ENCODE measurements at places on chromosomes 13 and 19.

DNA sequence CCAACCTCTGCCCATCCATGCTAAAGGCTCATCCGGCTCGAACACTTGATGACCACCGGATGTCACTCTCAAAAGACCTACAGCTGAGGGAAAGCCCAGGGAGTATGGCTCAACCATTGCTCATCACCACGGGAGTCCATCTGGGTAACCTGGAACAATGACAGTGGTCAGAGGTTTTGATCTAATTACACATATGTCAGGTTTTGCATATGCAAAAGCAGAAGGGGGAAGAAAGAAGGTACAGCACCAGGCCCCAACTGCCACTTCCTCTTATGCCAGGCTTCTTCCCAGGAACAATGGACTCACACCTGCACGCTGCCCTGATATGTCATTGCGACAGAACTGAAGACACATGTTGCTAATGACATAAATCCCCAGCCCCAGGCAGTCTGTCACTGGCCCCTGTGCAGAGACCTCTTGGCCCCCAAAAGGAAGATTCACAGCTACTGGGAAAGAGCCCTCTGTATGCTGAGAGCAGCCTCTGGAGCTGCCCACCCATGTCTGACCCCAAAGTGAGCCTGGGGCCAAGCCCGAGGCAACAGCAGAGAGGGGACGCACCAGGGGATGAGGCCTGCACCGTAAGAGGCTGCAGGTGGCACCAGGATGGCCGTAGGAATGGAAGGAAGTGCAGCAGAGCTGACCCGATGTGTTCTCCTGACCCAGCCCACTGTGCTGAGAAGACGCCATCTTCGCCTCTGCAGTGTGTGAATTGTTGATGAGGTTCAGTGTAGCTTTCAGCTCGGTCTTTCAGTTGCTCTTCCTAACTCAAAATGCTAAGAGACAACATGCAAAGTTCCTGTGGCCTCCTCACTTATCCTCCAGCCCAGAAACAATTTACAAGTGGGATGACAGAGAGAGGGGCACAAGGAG lies 26.3 kb downstream of the EPS15L1 start:
- DNase-seq: no peak

DNA sequence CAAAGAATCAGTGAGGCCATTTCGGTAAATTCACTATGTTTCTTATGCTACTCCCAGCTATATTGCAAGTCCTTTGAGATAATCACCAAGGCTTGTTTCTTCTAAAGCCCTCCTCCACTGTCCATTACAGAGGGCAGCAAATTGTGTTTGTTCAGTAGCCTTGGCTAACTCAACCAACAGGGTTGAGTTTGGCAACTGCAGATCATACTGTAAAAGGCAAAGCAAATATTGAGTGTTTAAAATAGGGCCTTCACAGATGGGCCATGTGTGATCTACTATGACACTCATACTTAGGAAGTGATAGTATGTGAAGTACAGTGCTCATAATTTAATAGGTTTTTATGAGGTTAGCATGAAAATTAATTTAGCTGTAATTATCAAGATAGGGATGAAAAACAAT lies 171.3 kb downstream of the DACH1 start:
- no peak for DNase-seq

DNA sequence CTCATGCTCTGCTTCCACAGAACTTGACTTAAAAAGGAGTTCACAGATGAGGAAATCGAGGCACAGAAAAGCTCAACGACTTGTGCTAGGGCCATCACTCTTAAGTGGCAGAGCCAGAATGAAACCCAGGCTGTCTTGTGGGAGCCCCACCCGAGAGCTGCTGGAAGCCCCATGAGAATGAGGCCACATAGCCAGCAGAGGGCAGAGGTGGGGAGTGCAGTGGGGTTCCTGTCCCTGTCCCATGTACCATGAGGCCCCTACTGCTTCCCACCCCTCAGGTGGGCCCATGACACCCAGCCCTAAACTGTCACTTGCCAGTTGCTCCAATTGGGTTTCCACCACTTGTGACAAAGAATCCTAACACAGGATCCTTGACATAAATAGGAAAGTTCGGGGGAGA lies 175.9 kb downstream of the IRS2 start:
- no peak for DNase-seq

GRCh38 chr19:41133260-41133659 lies 19.0 kb downstream of the CYP2F1 start:
- DNase-seq: peak; percentile 10

GRCh38 chr13:37141011-37141410 lies 35.5 kb upstream of the CSNK1A1L start:
- DNase-seq: no peak

DNA sequence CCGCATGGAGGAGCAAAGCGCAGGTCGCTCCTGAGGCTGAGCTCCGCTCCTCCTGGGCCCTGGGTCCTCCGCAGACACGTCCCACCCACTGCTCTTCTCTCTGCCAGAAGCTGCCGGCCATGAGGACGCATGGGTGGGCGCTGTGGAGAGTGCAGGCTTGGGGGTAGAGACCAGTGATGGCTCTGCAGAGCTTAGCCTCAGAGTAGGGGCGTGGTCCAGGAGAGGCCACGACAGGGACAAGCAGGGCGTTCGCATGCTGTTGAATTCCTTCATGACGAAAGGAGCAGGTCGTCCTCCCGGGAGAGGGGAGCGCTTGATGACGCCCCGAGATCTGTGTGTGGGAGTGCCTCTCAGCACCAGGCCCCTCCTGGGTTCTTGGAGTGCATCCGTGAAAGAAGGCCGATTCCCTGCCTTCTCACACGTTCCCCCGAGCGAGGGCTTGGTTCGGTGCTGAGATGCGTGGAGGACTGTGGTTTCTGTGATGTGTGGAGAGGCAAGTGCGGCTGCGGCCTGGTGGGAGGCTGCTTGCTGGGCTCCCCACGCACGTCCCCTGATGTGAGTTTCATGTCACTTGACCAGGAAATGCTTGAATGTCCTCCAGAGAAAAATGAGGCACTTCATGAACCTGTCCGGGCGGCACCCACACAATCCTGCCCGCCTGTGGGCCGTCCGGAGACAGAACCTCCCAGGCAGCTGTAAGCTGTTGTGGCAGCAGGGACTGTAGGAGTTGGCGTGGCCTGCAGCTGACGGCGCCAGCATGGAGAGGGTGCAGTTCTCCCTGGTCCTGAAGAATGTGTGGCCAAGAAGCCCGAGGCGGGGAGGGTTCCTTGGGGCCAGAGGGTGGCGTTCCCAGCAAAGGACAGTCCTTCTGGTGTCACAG lies 4.5 kb downstream of the SF3A2 start:
- DNase-seq: no peak

DNA sequence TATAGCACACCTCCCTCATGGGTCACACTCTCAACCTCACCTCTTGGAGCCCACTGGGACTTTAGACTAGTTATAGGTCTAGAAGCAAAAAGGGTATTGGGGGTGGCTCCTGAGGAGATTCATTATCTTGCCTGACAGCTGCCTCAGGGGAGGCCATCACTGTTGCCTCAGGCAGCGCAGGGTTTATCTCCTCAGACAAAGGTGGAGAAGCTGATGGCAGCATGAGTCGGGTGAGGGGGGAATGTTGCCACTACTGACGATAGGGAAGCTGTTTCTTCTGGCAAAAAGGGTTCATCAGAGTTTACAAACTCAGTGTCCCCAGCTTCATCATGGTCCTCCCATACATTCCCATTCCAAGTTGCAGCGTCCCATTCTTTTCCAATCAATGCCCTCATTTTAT lies 562.4 kb downstream of the IRS2 start:
- DNase-seq: no peak

GRCh38 chr19:51772977-51773376 lies 12.0 kb downstream of the FPR2 start:
- DNase-seq: no peak

GRCh38 chr19:21321134-21321533 lies 8.1 kb downstream of the ZNF708 start:
- DNase-seq: no peak

GRCh38 chr13:103866048-103866447 lies 799.8 kb upstream of the SLC10A2 start:
- no peak for DNase-seq

- no peak for DNase-seq
These were observed 71.6 kb downstream of the SHISA2 start for GRCh38 chr13:25980255-25980654.

DNA sequence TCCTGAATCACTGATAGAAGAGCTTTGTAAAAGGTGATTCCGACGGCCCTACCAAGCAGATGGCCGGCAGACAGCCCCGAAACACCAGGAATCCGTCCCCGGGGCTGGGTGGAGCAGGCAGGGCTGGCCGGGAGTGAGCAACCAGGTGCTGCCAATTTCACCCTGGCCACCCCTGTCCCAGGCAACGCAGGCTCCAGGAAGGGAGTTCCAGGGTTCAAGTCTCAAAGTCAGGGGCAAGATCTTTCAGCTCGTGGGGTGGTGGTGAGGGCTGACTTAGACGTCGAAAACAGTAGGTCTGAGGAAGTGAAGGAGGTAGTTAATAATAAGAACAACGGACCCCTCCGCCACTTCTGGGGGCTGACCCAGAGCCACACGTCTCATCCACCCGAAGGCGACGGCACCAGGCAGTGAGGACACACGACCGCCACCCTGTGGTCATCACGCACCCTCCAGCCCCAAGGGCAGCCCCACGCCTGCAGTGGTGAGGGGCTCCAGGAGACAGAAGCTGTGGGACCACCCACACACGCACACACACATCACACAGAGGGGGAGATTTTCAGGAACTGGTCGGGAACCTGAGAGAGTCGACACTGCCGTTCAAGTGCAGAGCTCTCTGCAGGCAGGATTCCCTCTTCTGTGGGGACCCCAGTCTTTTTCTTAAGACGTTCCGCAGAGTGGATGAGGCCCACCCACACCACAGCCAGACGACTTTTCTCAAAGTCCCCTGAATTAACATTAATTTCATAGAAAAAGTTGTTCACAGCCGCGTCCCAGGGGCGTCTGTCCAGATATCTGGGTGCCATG lies 67.2 kb downstream of the SPACA7 start:
- DNase-seq: peak; percentile 49

DNA sequence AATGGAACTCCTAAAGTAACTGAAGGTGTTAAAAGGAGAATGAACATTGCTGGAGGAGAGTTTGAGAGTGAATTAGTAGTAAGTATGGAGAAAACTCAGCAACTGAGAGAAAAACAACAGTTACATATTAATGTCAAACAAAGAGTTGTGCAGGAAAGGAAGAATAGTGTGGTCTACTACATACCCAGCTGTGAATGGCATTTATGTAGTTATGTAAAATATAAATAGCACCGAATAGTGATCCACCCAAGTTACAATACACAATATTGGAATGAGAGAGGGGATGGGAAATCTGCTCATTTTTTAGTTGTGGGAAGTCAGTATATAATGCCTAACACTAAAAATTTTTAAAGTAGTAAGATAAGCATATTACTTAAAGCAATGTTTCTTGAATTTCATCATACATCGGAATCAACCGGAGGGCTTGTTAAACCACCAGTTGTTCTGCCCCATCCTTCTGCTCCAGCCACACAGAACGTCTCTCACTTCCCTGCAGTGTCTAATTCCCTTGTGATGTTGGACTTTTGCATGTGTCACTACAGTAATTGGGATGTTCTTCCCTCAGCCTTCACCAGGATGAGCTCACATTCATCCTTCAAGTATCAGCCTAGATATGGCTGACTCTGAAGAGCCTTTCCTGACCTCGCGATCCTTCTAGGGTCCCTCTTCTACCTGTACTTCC lies 11.5 kb downstream of the CCDC70 start:
- DNase-seq: no peak

DNA sequence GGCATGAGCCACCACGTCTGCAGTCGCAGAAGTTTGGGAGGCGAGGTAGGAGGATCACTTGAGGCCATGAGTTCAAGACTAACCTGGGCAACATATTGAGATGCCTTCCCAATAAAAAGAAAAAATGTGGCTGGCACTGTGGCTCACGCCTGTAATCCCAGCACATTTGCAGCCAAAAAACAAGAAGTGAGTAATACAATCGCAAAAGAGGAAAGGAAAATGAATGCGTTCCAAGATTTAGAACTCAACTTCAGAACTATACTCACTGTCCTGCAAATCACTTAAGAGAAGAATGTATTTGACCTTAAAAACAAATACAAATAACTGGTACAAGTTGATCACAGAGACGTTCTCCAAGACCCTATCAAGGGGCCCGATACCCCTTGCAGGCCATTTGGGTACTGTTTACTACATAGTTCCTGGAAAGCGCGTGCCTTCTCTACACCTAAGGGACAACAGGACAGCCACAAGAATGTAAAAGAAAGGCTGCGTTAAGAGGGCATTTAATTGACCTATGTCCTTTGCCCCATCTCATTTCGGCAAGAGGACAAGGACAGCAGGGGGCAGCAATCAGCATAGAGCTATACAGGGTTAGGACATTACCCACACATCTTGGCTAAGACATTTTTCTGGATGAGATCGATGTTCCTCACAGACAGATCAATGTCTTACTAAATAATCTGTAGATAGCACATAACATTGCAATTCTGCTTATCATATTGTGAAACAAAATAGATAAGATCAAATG lies 41.3 kb downstream of the FLT3 start:
- DNase-seq: no peak

DNA sequence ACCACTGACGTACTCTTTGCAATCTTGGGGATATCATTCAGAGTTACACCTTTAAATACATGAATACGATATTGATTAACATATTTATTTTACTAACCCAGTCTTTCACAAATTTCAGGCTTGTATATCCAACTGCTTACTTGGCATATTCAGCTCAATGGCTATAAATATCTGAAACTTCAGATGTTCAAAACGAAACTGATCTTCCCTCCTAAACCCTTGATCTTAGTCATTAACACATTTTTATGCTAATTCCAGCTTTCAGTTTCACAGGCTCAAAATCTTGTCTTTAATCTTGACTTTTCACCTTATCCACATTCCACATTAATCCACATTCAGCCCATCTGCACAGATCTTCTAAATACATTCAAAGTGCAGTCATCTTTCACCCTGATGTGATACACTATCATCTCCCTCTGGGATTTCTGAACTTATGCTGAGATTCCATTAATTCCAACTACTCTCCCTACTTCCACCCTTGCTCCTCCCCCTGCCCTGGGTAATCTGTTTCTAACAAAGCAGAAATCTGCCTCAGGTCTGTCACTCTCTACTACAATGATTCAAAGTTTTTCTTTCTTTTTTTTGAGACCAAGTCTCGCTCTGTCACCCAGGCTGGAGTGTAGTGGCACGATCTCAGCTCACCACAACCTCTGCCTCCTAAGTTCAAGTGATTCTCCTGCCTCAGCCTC lies 387.2 kb downstream of the GPC5 start:
- DNase-seq: no peak

DNA sequence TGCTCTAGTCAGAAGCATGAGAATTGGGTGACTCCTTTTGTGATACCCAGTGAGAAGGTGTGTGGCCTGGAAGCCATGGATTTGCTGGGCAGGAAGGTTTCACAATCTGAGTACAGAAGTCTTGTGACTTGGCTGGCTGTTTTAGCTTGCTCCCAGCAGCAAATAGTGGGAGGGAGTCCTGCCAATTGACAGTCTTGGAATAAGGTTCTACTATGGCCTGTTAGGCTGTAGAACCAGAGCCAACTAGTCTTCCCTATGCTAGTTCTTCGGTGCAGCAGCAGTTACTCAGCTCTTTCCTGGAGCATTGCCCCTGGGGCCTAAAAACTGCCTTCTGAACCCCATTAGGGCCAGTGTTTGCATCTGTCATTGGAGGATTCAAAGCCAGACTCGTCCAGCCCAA lies 1935.4 kb upstream of the PCDH20 start:
- no peak for DNase-seq

All from DMS79 treated with DMSO at 0.1 percent for 48 hours (cell line).